ENCODE measurements at places on chromosomes 7 and 10.

DNA sequence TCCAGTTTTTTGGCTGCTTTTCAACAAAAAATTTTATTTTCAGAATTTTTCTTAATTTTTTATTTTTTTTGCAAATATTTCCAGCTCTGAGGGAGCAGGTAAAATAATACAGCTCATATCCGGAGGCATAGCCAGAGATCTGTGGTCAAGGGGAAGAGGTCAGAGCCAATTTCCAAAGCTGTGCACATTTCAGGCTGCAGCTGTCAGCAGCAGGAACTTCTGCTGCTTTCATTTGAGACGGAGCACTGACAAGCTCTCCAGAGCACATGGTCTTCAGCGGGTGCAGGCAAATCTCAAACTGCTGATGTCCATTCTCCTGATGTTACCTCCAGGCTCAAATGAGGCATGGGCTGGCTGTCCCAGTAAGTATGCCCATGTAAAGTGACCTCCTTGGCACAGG, 31.1 kb downstream of the SLC26A4 start:
- H3K4me3 ChIP-seq, result no peak overlapping the region
- H3K27me3 ChIP-seq, result no peaks in the 10 kb centered on the region
- H3K27ac ChIP-seq, result no peak overlapping the region

- no peaks in the 10 kb centered on the region for H3K36me3 ChIP-seq
- no peak overlapping the region for H3K27ac ChIP-seq
- DNase-seq, result no peak
- H3K4me3 ChIP-seq, result no peak overlapping the region
- no peaks in the 10 kb centered on the region for H3K27me3 ChIP-seq
Measured at GRCh38 chr10:11835061-11835460, 11.9 kb downstream of the PROSER2 start.

DNA sequence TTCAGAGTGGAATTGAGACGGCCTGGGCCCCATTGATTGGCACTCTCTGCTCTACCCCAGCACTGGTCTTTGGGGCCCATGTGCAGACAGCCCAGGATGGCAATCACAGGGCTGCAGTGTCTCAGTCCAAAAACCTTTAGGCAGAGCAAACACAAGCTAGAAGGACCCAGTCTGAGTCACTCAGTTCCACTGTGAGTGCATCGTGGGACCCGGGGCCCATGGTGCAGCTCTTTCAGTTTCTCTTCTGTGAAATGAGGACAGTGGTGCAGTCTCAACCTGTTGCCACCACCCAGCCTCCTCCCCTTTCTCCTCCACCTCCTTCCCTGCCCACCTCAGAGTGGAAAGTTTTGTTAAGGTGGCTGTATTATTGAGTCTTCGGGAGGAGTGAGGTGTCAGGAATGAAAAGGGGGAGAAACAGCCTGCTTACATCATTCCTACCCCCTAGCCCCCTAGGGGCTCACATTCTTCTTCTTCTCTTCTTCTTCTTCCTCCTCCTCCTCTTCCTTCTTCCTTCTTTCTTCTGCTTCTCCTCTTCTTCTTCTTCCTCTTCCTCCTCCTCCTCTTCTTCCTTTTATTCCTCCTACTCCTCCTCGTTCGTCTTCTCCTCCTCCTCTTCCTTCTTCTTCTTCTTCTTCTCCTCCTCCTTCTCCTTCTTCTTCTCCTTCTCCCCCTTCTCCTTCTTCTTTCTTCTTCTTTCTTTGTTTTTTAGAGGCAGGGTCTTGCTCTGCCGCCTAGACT, 19.5 kb upstream of the CARD11 start:
- no peak overlapping the region for H3K27ac ChIP-seq
- H3K4me3 ChIP-seq, result no peak overlapping the region
- H3K4me1 ChIP-seq, result no peaks in the 10 kb centered on the region
- no peaks in the 10 kb centered on the region for H3K27me3 ChIP-seq
- DNase-seq, result peak; percentile 28
- H3K36me3 ChIP-seq, result no peaks in the 10 kb centered on the region

DNA sequence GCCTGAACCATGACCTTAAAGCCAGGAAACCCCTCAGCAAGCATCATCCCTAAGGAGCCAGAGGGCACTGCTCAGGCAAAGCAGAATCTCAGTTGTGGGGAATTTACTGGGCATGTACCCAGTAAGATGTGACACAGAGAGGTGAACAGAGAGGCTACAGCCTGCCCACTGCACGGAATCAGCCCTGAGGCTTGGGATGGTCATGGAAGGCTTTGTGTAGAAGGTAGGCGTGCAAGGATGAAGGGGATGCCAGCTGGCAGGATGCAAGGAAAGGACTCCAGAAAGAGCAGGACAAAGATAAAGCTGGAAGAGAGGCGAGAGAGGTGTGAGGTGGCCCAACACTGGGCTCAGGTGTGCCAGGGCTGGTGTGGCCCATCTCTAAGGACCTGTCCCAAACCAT, 2.4 kb upstream of the AIFM2 start:
- H3K4me1 ChIP-seq, result no peaks in the 10 kb centered on the region
- H3K27ac ChIP-seq, result no peak overlapping the region
- H3K27me3 ChIP-seq, result no peaks in the 10 kb centered on the region
- no peak for DNase-seq

DNA sequence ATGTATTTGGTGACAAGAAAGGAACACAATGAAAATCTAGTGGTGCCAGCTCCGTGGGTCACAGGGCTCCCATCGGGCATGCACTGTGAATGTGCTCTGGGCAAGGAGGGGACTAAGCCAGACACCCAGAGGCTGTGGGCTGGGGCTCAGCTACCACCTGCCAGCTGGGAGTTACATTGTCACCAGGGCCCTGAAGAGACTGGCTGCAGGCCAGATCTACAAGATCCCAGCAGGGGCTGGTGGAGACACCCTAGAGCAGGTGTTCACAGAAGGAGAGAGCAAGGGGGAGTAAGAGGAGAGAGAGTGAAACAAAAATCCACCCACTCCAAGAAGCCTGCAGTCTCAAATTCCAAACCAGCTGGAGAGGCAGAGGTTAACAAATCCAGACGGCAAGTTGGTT, 116.6 kb upstream of the ADCY1 start:
- no peaks in the 10 kb centered on the region for H3K4me1 ChIP-seq
- no peaks in the 10 kb centered on the region for H3K36me3 ChIP-seq

GRCh38 chr10:101655570-101655969, 39.4 kb downstream of the FBXW4 start:
- no peaks in the 10 kb centered on the region for H3K36me3 ChIP-seq
- H3K27ac ChIP-seq, result no peak overlapping the region
- H3K4me3 ChIP-seq, result no peak overlapping the region
- no peaks in the 10 kb centered on the region for H3K4me1 ChIP-seq
- no peak for DNase-seq

DNA sequence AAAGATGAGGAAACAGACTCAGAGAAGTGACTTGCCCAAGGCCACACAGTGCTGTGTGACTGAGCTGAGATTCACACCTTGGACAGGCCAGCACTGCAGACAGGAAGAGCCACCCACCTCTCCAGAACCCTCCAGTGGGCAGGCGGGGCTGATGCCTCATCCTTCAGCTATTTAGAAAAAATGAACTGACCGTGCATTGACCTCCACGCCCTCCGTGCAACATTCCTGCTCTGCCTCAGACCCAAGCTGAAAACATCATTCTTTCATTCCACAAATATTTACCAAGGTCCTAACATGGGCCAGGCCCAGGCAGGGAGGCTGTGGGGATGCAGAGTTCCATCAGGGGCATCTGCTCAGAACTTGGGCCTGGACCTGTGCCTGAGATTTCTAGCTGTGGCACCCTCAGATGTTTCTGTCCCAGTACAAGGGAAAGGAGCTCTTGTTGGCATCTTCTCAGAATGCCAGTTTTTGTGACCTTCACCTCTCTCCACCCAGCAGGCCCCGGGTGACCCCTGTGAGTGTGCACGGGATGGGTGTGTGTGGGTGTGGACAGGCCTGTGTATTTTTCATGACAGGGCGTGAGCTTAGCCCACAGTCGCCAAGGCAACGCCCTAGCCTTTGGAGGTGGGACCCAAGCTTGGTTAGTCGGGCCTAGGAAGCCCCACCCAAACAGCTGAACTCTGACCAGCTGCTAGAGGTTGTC, 6.5 kb downstream of the VSIR start:
- no peaks in the 10 kb centered on the region for H3K27me3 ChIP-seq
- DNase-seq, result no peak
- H3K27ac ChIP-seq, result peak overlapping the region; percentile 56
- peaks cover 4% of the 10 kb centered on the region for H3K4me1 ChIP-seq
- no peaks in the 10 kb centered on the region for H3K36me3 ChIP-seq

GRCh38 chr7:32761451-32762205, 129.9 kb downstream of the KBTBD2 start:
- H3K4me3 ChIP-seq, result no peak overlapping the region
- DNase-seq, result peak; percentile 55
- no peaks in the 10 kb centered on the region for H3K36me3 ChIP-seq
- no peak overlapping the region for H3K27ac ChIP-seq

GRCh38 chr7:156167417-156167807, 355.1 kb upstream of the SHH start:
- no peak overlapping the region for H3K27ac ChIP-seq
- DNase-seq, result no peak
- no peaks in the 10 kb centered on the region for H3K36me3 ChIP-seq
- H3K4me1 ChIP-seq, result no peaks in the 10 kb centered on the region
- no peak overlapping the region for H3K4me3 ChIP-seq

GRCh38 chr10:28381903-28382347, 79.1 kb upstream of the MPP7 start:
- peak; percentile 89 for DNase-seq
- no peak overlapping the region for H3K4me3 ChIP-seq
- H3K36me3 ChIP-seq, result no peaks in the 10 kb centered on the region
- H3K27ac ChIP-seq, result no peak overlapping the region

- no peak for DNase-seq
- H3K27me3 ChIP-seq, result no peaks in the 10 kb centered on the region
- H3K27ac ChIP-seq, result no peak overlapping the region
- H3K4me1 ChIP-seq, result no peaks in the 10 kb centered on the region
Measured at GRCh38 chr7:78115876-78116275, 317.3 kb downstream of the PHTF2 start.

DNA sequence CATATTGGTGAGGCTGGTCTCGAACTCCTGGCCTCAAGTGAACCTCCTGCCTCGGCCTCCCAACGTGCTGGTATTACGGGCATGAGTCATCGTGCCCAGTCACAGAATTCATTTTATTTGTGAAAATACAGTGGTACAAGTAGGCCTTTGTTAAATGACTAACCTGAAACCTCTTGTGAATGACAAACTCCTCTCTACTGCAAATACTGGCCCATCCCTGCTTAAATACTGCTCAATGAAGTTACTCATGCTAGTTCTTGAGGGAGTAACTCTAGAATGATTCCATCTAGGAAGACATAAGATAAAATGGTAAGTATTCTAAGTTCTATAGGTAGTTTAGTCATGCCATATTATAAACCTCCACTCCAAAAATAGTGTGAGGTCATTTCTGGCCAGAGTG, 80.7 kb downstream of the UBE2H start:
- no peak overlapping the region for H3K4me3 ChIP-seq
- no peak overlapping the region for H3K27ac ChIP-seq
- peaks cover 24% of the 10 kb centered on the region for H3K4me1 ChIP-seq
- no peak for DNase-seq
- H3K36me3 ChIP-seq, result no peaks in the 10 kb centered on the region

DNA sequence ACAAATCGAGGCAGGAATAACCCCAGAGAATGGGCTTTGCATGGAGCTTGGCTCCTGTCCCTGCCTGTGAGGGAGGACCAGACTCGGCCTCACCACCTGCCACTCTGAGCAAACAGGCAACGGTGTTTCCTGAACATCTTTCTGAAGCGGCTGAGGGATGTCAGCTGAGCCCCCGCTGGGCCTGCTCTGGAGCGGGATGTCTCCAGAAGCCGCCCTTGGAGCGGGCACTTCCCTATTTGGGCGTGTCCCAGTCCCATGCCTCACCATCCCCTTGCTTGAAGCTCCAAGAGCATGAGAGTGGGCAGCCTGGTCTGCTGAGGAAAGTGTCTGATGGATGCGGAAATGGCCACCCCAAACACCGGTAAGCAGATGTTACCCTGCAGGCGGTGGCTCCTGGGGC, 10.2 kb downstream of the ALKBH4 start:
- no peak overlapping the region for H3K4me3 ChIP-seq
- H3K27ac ChIP-seq, result no peak overlapping the region
- no peak for DNase-seq
- no peaks in the 10 kb centered on the region for H3K36me3 ChIP-seq
- no peaks in the 10 kb centered on the region for H3K27me3 ChIP-seq
- H3K4me1 ChIP-seq, result no peaks in the 10 kb centered on the region

Measured in pancreas (tissue), 10 donors.